ENCODE measurements at places on chromosomes 4 and X.

- DNase-seq, result no peak
Measured at GRCh38 chr4:127410201-127410600, 222.6 kb upstream of the INTU start.

DNA sequence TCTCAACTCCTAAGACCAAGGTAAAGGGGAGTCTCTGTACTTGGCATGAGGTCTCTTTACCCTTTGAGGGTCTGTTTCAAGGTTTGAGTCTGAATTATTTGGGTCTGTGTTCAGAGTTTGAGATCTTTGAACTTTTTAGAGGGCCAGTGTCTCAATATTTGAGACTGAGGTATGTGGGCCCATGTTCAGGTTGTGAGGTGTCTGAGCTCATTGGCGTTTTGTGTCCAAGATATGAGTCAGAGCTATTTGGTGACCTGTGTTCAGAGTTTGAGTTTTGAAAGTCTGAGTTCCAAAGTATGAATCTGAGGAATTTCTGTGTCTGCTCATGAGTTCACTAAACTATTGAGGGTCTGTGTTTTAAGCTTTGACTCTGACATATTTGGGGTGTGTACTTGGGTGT, 36.7 kb upstream of the PAGE4 start:
- DNase-seq, result no peak

DNA sequence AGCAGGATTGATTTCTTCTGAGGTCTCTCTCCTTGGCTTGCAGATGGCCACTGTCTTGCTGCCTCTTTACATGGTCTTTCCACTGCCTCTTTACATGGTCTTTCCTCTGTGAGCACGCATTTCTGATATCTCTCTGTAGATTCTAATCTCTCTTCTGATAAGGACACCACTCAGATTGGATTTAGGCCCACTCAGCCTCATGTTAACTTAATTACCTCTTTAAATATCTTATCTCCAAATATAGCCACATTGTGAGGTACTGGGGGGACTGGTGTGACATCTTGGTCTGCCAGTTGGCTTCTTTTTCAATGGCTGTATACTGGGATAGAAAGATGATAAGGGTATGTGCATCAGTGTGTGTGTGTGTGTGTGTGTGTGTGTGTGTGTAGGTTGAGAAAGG, 153.7 kb downstream of the AWAT2 start:
- no peak for DNase-seq

DNA sequence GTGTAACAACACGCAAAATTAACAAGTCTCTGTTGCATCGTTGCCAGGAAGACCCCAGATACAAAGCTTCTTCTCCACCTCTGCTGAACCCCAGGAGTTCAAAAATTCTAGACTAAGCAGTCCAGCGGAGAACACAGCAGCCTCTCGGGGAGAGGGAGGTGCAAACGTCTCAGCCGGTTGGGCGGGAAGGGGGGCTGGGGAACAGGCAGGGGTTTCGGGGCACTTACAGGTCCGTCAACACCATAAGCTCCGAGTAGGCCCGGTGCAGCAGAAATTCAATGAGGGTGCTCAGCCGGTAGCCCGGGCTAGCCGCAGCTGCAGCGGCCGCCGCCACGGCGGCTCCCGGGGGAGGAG, 394 bp downstream of the MED14 start:
- no peak for DNase-seq
